Activated naive CD8-positive, alpha-beta T cell treated with anti-CD3 and anti-CD28 coated beads, Interleukin-2, amount 50 U/mL, for 24 hours (primary cell): ENCODE measurements at places on chromosomes 2 and 18.

DNA sequence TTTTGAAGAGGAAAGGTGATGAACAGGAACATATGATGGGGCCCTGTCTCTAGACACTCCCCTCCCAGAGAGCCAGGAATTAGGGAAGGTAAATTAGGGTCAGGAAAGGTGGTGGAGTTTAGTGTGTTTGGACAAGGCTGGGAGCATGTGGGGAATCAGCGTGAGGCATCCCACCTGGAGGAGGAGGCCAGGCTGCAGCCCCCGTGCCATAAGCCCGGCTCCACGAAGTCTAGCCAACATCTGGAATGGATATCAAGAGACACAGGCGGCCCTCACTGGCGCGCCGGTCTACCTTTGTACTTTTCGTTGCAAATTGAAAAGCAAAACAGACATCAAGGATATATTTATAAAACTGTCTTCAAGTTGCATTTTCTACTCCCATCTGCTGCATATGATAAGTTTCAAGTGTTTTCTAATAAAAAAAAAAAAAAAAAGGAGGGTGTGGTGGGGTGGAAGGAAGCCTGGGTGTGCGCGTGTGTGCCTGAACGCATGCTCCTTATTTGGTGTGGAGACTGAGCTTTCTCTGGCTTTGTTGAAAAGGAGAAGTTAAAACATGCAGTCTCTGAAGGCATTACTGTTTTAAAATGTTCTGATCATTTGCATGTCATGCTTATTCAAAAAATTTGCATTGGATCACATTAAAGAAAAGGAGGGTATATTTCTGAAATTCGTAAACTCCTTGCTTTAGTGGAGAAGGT is 546.7 kb upstream of the ID2 start:
- DNase-seq: no peak

DNA sequence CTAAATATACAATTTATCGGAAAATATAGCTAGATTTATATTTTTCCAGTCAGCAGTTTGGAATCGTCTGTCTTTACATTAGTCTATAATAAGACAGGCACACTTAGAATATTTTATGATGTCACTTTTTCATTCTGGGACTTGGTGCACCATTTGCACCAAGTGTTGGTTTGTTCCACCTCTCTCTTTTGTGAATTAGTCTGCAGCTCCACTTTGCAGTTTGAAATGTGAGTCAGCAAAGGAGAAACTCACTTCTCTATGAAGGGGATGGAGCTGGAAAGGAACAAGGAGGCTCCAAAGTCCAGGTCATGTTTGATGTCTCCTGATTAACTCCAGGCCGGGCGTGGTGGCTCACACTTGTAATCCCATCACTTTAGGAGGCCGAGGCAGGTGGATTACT is 63.8 kb upstream of the RTN4 start:
- no peak for DNase-seq

GRCh38 chr2:23273786-23274185 is 111.2 kb upstream of the KLHL29 start:
- no peak for DNase-seq

DNA sequence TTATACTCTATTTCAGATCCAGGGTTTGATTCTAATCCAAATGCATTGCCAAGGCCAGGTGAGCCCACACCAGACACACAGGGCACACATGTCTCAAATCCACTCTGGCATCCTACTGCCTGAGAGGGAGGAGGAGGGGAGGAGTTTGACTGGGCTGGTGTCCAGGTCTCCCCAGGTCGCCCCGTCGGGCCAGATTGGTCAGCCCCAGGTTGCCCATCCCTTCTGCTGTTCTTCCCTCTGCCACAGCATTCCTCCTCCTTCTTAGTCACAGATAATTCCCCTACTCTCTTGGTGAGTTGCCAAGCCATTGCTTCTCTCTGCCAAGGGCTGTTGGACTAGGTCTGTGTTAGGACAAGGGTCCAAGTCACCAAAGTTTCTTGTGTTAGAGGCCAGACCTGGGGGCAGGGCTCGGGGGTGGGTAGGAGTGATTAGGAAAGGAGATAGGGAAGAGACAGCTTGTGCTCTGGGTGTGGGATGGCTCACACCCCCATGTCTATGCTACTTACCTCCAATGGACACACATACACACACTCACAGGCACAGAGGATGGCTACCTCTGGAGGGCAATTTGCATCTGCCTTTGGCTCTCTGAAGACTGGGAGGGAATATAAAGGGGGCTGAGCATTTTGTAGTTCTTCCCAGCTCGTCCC is 2.5 kb upstream of the EGR4 start:
- DNase-seq: no peak

DNA sequence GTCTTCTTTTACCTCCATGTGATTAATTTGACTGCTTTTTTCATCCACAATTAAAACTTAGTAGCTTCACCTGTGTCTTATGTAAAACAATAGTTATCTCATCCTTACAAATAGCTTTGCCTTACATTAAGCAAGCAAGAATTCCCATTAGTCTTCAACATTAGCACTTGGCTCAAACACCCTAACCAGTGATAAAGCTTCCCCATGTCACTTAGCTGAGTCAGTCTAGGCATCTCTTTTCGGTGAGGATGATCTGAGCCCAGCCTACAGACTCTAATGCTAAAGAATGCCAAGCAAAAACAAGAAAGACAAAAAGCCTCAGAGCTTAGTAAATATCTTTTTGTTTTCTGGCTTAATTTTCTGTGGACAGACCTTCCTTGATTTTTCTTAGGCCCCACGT is 26.1 kb downstream of the GAD1 start:
- no peak for DNase-seq

DNA sequence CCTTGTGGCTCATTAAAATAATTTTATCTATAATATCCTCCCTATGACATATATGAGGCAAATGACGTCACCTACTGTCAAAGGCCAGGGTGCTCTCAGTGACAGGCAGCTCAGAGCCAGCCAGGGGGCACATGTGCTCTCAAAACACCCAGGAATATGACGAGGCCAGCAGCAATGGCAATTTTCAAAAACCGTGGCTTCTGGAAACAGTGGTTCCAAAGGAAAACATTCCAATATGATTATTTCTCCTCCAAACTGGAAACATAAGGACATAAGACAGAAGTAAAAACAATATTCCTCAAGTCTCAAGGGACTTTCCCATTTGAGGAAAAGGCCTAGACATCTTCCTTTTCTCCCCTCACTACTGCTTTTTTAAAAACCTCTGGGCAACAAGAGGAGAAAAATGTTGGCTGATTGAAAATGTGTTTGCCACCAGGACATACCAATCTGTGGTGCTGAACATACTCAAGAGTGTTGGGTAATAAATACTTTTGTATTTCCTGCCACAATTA is 40.8 kb downstream of the RNF152 start:
- no peak for DNase-seq

- DNase-seq: no peak
Measured at GRCh38 chr18:79480171-79481045, 84.7 kb downstream of the NFATC1 start.

- no peak for DNase-seq
Measured at GRCh38 chr2:70728128-70728527, 39.9 kb downstream of the ADD2 start.

GRCh38 chr2:46828491-46829230 is 86.9 kb downstream of the MCFD2 start:
- DNase-seq: no peak

- no peak for DNase-seq
Measured at GRCh38 chr2:134790487-134790886, 47.9 kb upstream of the ACMSD start.

DNA sequence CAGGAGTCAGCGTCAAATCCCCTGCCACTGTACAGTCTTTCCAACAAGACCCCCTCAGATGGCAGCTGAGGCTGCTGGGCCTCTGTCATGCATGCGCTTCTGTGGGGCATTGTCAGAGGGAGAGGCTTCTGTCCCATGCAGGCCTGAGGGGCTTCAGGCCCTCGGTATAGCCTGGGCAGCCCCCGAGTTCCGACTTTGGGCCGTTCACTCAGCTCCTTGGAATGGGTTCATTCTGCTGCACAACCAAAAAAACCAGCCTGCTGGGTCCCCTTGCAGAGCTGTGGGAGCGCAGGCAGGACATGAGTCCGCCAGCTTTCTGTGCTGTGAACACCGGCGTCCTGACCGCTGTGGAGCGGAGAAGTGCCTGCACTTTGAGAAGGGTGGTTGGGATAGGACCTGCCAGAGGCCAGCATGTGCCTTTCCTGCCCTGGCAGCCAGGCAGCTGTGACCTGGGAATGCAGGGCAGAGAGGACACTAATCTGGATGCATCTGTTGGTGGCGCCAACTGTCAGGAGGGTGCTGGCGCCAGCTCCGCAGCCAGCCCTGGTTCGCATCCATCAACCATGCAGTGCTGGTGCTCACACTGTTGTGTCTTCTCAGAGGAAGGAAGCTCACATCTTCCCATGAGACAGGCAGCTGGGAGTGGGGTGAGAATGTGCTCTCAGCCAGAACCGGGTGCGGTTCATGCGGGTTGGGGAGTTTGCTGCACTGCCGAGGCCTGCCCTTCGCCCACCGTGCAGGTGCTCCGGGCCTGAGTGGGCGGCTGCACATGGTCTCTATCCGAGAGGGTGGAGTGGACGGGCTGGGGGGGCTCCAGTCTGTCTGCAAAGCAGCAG is 14.3 kb downstream of the ARHGEF4 start:
- no peak for DNase-seq

DNA sequence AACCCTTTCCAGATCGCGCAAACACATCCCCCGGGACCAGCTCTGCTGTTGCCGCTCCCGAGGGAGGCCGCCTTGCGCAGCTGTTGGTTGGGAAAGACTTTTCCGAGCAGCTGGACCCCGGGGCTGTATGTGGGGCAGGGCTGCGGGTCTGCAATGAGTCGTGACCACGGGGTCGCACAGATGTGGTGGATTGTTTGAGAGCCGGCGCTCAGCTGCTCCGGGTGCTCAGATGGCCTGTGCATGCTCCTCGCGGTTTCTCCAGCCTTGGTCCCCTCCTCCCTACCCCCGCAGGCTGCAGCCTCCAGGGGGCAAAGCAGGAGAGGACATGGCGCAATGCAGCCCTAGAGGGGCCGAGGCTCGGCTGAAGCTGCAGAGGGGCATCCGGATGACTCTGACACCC is 105.2 kb upstream of the OTOS start:
- DNase-seq: no peak

DNA sequence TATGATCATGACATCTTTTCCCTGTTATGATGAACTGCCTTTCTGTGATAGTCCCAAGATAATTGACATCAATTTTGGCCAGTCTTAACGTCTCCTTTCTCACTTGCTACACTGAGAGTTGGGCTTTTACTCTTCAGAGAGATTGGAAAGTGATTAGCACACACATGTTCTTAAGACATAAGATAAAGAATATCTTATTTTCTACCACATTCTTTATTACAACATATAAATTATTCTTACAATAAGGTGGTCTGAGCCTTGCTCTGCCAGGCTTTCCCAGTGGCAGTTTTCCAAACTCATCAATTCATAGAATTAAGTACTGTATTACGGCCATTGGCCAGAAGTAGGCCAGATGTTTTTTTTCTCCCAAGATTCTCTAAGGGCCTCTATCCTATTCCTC is 5.7 kb upstream of the DSC3 start:
- no peak for DNase-seq

GRCh38 chr2:30234180-30234971 is 3.0 kb downstream of the LBH start:
- DNase-seq: peak; percentile 66

GRCh38 chr2:127535422-127535901 is at the start of gene MYO7B:
Gene MYO7B, plus strand, starts transcription at chr2:127535683. Its CDS starts 24,040 bp downstream, at chr2:127559723.
- DNase-seq: no peak

DNA sequence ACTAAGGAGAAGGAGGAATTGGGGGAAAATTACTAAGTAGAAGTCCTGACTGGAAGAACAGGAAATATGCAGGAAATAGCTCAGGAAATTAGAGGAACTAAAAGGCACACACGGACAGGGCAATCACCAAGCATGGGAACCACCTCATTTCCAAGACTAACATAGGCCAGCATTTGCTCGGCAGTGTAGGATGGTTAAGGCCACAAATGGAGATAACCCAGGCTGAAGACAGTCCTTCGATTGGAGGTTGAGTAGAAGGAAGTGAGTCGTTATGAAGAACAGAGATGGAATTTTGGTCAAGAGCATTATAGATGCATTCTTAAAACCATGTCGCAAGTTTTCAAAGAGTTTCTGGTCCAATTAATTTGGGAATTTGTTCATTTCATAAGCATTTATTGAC is 401.4 kb downstream of the ALK start:
- no peak for DNase-seq

GRCh38 chr2:34121076-34121475 is 522.0 kb upstream of the FAM98A start:
- no peak for DNase-seq

GRCh38 chr2:233991196-233991595 is 59.3 kb upstream of the SPP2 start:
- DNase-seq: no peak

- no peak for DNase-seq
Measured at GRCh38 chr2:10482460-10482859, 34.3 kb upstream of the ODC1 start.

GRCh38 chr2:174959787-174960186 is 45.4 kb downstream of the CHN1 start:
- DNase-seq: no peak

DNA sequence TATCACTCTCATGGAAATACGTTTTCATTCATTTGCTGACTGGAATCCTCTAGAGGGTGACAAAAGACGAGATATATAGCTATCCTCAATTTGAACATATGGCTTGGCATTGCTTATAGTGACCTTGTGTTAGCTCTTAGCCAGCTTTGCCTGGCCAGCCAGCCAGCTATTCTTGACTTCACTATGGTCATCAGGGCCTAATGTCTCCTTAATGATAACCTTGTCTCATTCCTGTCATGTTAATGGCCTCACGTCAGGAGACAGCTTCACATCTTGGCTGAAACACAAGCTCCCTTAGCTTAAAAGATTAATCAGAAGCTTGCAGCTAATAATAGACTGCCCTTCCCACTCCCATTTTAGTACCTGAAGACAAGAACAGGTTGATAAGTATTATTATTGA is 1517.5 kb upstream of the PIK3C3 start:
- no peak for DNase-seq

GRCh38 chr2:71607151-71607889 is 154.0 kb downstream of the DYSF start:
- no peak for DNase-seq

DNA sequence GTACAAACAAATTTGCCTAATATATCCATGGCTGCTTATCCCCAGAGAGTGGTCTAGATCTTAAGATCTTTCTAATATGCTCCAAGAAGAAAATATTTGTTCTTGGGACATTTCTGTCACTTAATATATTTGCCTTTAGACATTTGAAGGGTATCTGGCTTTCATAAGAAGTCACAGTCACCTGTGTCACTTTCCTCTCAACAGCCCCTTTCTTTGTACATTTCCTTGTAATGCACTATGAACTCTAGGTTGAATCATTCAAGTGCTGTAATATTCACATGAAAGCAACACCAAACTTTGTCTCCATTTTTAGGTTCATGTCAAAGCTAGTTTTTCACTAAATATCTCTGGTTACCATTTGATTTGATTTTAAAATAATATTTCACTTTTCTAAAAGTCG is 41.4 kb upstream of the NABP1 start:
- no peak for DNase-seq

DNA sequence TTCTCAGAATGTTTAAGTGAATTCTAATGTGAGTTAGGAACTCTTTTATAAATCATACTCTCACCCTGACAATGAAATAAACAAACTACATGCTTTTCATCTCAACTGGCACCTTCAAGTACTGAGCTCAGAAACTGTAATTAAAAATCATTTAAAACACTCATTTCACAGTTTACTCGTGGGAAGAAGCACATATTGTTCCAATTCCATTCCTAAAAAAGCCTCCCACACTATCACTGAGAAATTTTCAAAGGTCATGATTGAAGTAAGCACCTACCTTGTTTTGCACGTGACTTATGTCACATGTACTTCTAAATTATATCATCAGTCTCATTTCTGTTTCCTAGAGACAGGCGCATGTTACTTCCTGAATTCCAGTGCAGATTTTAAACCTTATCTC is 678.1 kb upstream of the SLC8A1 start:
- DNase-seq: no peak

GRCh38 chr2:60509066-60509465 is 44.4 kb downstream of the BCL11A start:
- no peak for DNase-seq
